ENCODE measurements at places on chromosomes 13 and 19.

DNA sequence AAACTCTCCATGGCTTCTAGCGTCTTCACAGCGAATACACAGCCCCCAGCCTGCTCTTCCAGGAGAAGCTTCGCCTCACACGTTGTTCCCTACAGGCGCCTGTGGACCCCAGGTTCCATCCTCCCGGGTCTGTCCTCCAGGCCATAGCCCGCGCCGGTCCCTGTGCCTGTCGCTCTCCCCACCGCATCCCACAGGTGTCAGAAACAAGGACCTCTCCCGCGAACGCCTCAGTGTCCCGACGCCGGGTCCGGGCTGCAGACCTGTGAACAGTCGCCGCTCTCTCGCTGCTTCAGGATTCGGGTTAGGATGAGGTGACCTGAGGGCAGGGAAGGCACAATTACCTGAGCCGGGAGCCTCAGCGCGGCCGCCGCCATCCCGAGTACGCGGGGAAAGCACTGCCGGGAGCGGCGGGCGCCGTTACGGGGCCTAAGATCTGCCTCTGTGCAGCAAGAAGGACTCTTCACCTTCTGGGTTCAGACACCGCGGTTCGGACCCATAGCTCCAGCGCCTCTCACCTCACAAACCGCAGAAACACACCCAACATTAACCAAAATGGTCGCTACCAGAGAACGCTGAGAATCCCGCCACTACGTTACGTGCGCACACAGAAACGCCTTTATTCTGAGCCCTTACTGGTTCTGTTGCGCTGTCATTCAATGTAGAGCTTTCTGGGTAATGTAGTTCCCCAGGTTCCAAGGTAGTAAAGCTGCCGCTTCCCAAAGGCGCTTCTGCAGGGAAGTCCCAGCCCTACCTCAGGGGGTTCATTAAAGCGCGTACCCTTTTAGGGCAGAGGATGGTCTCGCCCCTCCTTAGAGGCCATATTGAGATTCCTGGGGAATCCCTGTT is at the start of gene ZNF418:
ZNF418 (minus strand) TSS at position 583 of the 846 bp plus-strand sequence. CDS start 1,580 bp downstream, outside the sequence.
- peak; percentile 85 for DNase-seq

DNA sequence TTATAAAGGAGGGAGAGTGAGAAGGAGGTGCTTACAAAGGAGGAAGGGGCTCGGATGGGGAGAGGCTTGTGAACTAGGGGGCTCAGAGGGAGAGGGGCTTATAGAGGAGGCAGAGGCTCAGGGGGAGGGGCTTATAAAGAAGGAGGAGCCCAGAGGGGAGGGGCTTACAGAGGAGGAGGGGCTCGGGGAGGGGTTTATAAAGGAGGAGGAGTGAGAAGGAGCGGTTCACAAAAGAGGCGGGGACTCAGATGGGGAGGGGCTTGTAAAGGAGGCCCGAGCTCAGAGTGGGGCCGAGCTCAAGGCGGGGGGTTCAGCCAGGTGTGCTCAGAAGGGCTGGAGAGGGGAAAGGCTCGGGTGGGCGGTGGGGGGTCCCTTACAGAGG is 500 bp downstream of the SMIM24 start:
- DNase-seq = no peak

- peak; percentile 80 for DNase-seq
Measured at GRCh38 chr19:46859637-46860124, 1.1 kb upstream of the ARHGAP35 start.

- no peak for DNase-seq
Measured at GRCh38 chr13:76709851-76710250, 176.4 kb downstream of the KCTD12 start.

GRCh38 chr19:54418930-54419800 is 3.9 kb downstream of the TTYH1 start:
- DNase-seq = no peak

Measured in fibroblast of villous mesenchyme (primary cell).